ENCODE measurements at places on chromosomes 1 and 21.

DNA sequence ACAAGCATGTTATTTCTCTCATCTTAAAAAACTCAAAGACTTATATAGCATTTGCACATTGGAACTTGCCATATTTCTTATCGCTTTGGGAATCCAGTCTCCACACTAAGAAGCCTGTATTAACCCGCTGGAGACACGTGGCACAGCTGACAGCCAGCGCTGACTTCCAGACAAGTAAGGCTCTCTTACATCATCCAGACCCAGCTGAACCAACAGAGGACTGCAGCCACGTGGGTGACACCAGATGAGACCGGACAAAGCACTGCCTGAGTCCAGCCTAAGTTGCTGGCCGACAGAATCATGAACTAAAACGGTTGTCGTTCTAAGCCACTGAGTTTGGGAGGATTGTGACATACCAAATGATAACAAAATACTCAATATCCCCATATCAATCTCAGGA is 6.3 kb upstream of the CD247 start:
- DNase-seq: no peak

DNA sequence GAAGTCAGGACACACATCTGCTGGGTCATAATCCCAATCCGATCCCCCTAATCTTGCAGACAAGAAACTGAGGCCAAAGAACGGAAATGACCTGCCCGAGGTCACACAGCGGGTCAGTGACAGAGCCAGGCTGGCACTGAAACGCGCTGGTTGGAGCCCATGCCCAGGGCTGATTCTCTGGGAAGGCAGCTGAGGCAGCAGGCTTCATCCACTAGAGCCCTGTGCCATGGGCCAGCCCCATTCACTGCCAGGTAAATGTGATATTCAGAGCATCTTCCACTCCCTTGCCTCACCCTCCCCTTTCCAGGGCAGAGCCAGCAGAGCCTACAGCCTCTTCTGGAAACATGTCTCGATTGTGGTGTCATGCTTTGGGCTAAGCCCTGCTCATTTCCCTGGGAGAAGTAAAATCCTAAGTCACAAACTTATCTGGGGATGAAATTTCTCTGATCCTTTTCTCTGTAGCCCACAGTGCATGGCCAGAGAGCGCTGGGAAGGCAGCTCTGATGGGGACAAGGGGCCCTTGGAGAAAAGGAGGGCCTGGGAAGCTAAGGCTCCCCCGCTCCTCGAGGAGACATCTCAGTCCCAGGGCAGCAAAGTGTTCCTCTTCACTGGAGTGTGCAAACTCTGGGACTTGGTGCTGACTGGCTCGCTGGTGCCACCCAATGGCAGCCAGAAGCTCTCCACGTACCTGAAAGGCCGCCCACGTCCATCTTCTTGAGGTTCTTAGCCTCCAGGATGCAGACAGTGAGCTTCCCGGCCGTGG is 110.4 kb downstream of the SYT2 start:
- peak; percentile 83 for DNase-seq

GRCh38 chr1:40703316-40703715 is 11.8 kb downstream of the NFYC start:
- DNase-seq: peak; percentile 43

- no peak for DNase-seq
These were observed 24.1 kb downstream of the FAM163A start for GRCh38 chr1:179767177-179767581.

DNA sequence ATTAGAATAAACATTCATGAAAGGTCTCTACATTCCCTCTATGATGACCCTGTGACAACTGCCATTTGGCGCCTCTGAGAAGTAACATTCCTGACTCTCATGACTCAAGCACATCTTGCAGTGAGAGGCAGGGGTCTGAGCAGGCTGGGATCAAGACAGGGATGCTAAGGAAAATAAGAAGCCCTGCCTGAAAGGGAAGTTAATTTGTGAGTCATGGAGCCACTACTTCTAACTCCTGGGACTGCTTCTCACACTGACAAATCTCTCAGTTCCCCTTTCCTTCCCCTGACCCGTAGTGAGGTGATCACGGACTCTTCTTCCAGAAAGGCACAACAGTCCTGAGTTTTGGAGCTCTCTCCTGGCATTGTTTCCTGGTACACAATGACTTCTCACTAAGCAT is 231.9 kb downstream of the TNR start:
- no peak for DNase-seq

DNA sequence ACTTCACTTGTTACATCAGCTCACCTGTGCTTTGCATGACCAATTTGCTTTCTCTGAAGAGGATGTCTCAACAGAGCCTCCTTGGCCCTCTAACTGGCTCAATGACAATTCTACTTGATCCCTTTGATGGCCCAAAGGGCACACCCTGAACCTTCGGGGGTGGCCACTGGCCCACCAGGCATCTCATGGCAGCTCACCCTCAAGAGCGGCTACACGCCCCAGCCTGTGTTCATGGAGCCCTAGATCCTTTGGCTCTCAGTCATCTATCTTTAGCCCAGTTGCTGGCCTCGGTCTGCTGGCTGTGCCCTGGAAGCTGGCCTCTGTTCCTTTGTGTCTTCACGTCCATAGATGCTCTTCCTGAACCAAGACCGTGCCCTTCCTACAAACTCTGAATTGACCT is 476.7 kb downstream of the NPHP4 start:
- DNase-seq: no peak

DNA sequence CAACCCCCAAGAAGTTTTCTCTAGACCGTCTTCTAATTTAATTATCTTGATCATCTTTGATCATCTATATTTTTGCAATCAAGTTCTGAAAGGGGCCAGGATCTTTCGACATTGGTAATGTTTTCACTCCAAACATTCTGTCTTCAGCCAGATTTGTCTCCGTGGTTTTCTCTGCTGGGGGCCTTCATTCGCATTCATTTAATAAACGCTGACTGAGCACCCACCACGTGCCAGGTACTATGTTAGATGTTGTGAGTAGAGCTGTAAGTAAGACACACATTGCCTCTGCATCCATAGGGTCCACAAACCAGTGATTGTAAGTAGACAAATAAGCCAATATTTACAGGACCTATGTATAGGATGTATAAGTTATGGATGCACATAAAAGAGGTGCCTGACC is 134.5 kb upstream of the MROH9 start:
- no peak for DNase-seq

DNA sequence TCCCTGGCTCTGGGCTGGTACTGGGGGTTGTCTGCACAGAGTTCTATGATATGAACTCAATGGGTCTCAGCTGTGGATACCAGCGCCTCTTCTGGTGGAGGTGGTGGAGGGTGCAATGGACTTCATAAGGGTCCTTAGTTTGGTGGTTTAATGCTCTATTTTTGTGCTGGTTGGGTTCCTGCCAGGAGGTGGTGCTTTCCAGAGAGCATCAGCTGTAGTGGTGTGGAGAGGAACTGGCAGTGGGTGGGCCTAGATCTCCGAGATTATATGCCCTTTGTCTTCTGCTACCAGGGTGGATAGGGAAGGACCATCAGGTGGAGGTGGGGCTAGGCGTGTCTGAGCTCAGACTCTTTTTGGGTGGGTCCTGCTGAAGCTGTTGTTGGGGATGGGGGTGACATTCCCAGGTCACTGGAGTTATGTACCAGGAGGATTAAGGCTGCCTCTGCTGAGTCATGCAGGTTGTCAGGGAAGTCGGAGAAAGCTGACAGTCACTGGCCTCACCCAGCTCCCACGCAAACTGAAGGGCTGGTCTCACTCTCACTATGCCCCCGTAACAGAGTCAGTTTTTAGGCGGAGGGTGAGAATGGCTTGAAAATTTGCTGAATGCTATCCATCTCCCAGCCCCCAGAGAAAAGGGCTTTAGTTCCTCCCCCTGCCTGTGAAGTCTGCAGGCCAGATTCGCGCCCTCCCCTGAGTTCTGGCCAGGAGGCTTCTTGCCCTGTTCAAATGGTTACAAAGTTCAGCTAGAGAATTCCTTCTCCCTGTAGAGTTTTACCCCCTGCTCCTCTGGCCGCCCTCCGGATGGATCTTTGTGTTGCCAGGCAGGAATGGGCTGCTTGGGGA is 902.9 kb downstream of the LTN1 start:
- DNase-seq: no peak

- DNase-seq: peak; percentile 86
These were observed 77.0 kb upstream of the POU3F1 start for GRCh38 chr1:38123356-38124135.

DNA sequence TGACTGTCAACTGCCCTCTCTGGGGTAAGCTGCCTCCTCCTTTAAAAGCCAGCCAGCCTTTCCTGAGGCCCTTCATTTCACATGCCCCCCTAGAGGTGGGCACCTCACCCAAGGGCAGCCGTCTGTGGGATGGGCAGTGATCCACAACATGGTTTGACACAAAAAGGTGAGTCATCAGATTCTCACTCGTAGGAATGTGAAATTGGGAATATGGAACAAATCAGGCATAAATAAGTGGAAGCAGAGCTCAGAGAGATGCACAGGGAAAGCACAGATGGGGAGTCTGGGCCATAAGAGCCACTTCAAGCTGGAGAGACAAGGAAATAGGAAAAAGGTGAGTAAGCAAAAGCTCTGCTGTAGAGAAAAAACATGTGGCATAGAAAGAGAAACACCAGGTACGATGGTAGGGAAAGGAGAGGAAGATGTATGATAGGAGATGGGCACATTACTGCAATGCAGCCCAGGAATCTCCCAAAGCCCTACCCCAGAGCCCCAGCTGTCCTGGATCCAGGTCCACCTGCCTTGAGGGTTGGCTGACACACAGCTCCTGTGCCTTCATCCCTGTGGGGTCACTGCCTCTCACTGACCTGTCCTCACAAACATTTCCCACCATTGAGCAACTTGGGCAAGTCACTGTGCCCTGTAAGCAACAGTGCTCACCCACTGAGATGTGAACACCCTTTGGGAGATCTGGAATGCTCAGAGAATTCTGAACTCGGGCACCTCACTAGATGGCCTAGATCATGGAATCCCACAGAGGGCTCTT is 86.6 kb downstream of the ASTN1 start:
- peak; percentile 29 for DNase-seq

DNA sequence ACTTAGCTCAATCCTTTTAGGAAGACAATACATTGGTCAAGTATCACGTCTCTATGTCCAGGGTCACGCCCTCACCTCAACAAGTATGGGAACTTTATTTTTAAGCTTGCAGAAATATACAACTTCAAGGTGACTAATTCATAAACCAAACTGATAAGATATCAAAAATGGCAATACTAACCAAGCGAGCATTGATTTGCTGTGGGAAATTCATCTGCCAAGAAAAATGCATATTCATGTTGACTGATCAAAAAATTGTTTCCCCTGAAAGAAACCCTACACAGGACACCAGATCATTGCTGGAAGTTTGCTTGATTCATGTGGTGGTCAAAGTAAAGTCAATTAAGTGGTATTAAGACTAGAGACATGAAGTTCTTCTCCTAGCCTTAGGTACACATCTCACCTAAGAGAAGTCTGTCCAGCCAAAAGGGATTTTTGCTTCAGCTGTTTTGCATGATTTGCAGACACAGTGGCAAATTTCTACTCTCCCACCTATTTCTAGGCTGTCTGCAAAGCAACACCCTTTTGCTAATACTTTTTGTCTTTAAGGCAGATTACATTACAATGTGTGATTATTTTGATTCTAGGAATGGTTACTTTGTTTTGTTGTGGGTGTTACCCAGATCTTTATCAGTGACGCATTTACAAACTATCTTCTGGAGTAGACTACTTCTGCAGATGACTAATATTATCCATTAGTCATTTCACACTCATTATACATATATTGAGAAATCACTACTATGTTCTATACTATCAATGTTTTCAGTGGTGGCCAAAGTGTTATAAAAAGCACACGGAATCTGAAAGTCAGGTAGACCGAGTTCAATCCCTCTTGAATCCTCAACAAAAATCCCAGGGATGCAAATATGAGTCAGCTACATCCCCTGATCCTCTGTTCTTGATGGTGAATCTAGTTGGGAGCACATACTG is 12.4 kb downstream of the SAMSN1 start:
- no peak for DNase-seq

GRCh38 chr1:183319051-183319450 is 99.1 kb downstream of the NMNAT2 start:
- DNase-seq: peak; percentile 82

GRCh38 chr1:110340207-110340468 is 961 bp downstream of the RBM15 start:
- no peak for DNase-seq

- peak; percentile 46 for DNase-seq
These were observed 16.2 kb upstream of the LIN9 start for GRCh38 chr1:226325178-226325577.

DNA sequence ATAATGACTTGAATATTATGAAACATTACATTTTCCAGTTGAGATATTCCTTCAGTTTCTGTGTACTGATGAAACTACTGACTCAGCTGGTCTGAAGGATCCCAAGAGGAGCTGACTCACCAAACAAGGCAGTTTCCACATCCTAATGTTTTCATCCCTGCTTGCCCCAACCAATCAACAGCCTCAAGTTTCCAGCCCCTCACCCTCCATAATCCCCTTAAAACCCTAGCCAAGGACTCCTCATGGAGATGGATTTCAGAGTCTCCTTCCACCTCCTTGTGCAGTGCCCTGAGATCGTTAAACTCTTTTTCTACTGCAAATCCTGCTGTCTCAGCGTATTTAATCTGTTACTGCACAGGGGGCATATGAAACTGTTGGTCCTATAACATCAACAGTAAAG is 83.1 kb upstream of the HAO2 start:
- peak; percentile 82 for DNase-seq

DNA sequence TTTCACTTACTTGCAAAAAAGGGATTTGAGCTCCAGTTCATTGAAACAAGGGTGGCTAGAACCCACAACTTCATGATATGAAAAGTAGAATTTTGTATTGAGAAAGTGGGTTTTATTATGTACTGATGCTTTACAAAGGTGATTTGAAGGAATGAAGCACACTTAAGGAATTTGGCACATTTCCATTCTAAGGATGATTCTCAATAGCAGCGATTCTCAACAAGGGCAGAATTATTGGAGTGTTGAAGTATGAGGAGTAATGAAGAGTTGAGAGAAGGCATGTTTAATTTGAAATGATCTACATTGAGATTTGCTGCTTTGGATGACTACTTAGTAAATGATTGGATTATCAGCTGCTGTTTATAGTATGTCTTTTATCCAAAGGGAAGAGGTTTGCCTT is 54.7 kb downstream of the FNBP1L start:
- no peak for DNase-seq

DNA sequence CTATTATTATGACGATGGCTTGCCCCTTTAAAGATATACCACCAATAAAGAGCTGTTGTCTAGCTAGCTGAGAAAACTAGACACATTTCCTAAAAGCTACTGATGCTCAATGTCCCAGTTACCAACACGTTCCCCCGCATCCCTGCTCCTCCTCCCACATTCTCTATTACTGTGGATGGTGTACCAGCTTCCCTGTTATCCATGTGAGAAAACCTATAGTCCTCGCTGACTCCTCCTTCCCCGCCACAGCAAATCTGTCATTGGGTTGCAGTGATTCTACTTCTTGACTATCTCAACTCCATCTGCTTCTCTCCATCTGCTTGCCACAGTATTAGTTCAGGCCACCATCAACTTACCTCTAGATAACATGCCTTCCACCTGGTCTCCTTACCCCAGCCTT is 337.5 kb downstream of the KCNH1 start:
- no peak for DNase-seq

All from MG63 (cell line).